DMS 273 treated with DMSO at 0.1 percent for 48 hours (cell line): ENCODE measurements at places on chromosomes 11 and 22.

GRCh38 chr11:123841174-123841573, 35.0 kb upstream of the OR6M1 start:
- no peak for DNase-seq

GRCh38 chr11:65558930-65559509, 861 bp upstream of the LTBP3 start:
- DNase-seq = no peak

GRCh38 chr11:67670316-67671210, 3.9 kb downstream of the ALDH3B2 start:
- DNase-seq = no peak

DNA sequence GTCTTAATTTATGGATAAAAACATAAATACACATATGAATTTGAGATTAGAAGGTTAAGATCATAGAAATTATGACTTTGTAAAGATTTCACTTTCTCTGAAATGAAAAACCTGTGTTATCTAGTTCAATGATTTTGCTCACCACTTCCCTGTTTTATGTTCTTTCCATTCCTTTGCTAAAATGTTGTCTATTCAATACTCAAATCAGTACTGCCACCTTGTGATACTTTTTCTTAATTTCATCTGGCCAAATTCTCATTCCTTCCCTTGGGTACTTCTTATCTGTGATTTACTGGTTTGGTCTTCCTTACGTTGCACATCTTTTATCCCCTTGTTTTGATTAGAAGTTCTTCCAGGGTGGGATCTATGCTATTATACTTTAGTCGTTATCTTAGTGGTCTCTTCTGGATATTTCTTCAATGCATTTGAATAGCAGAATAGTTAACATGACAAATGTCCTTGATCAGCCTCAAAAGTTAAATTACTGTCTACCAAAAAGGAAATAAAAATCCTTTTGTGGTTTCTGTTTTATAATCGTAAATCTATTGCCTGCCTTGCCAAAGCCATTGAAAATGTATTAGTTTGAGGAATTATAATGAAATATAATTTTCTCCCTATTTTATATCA, 197.0 kb downstream of the PGR start:
- DNase-seq = no peak

- DNase-seq = no peak
Observed at GRCh38 chr11:115377882-115378296, 126.3 kb downstream of the CADM1 start.
